Renal cortical epithelial cell (primary cell): ENCODE measurements at places on chromosomes 3 and 15.

GRCh38 chr15:59436774-59437141, 1.2 kb upstream of the FAM81A start:
- no peak for DNase-seq

DNA sequence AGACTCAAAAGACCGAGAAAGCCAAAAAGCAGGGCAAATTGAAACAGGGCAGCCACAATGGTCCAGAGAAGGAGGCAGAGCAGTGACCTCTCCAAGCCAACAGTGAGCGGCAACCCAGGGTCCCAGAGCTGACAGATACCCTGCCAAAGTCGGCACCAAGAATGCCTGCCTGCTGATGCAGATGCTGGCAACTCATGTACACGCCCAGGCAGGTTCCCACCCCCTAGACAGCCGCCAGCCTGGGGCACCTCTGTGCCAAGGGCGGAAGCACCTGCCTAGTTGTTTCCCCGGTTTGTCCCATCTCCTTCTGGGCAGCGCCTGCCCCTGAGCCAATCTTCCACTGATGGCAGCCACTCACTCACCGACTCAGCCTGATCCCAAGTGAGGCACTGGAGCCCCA, 22.1 kb downstream of the KLHL25 start:
- DNase-seq = no peak

DNA sequence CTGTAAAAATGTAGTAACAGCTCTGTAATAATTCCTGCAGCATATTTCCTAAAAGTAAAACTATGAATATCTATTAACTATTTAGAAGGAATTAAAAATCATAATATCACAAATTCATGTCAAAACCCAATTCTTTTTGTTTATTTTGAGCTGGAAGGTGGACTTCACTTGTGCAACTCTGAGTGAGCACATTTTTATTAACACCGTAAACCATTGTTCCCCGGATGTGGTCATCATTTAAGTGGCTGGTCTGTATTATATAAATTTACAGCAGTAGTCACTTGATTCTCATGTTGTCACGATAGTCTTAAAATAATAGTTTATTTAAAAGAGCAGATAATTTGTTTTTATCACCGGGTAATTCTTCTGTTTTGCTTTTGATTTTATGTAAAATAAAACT, 43.0 kb upstream of the UTS2B start:
- no peak for DNase-seq

DNA sequence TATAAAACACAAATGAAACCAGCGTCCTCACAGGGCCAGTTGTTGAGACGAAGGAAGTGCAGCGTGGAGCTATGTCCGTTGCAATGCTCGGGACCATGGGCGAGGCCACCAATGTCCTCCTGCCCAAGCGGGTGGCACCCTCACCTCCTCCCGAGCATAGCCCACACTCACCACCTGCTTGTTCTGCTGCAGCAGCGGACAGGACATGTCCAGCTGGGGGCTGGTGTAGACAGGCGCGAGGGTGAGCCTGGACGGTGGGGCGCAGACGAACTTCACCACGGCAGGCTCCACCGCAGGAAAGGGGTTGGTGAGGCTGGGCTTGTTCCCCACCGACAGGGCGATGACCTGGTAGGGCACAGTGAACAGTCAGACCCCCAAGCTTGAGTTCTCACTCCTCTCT, 62.1 kb downstream of the NUP210 start:
- DNase-seq = no peak

GRCh38 chr3:138902171-138902570, 44.8 kb downstream of the FOXL2 start:
- DNase-seq = no peak

- no peak for DNase-seq
These were observed 29.4 kb downstream of the SEMA5B start for GRCh38 chr3:122998206-122998605.

- peak; percentile 48 for DNase-seq
These were observed 14.3 kb upstream of the SLC9C1 start for GRCh38 chr3:112308151-112308911.

DNA sequence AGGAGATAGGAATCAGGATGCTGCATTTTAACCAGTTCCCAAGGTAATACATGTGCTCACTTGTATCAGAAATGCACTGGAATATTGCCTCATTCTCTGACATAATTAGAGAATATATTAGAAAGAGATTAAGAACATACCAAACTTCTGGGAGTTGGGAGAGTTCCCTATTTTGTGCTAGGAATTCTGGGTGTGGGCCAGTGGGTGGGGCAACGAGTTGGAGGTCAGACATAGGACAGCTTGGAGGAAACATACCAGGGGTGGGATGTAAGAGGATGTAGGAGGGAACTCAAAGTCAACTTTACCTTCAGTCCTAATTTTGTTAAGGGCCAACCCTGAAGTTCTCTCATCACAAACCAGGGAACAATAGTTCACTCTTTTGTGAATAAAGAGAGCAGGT, 83.6 kb downstream of the SLC7A14 start:
- no peak for DNase-seq

- DNase-seq = no peak
These were observed 90.4 kb upstream of the ROPN1 start for GRCh38 chr3:124082343-124082742.

DNA sequence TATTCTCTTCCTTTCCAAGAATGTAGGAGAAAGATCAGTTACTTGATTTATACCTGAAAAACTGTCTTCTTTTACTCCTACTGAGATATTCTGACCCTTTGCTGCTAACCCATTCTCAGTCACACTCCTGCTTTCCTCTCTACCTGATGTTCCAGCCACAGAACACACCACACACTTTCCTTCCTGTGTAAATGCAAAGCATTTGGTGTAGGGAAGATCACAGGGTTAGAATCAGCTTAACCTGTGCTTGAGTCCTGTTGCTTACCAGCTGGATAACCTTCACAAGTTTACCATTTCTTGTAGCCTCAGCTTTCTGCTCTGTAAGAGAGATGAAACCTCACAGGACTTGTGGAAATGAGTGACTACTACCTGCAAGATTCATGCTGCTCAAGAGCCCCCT, 489.8 kb upstream of the GOLIM4 start:
- DNase-seq = no peak
